Activated CD4-positive, alpha-beta memory T cell treated with anti-CD3 and anti-CD28 coated beads, Interleukin-2, amount 10 ng/mL, durations not matched to agents 7 days and 5 days (primary cell): ENCODE measurements at places on chromosomes 13 and 19.

GRCh38 chr13:109979228-109979627 lies 192.8 kb upstream of the IRS2 start:
- DNase-seq, result no peak

GRCh38 chr19:11337080-11337479 lies 2.4 kb downstream of the RAB3D start:
- no peak for DNase-seq

DNA sequence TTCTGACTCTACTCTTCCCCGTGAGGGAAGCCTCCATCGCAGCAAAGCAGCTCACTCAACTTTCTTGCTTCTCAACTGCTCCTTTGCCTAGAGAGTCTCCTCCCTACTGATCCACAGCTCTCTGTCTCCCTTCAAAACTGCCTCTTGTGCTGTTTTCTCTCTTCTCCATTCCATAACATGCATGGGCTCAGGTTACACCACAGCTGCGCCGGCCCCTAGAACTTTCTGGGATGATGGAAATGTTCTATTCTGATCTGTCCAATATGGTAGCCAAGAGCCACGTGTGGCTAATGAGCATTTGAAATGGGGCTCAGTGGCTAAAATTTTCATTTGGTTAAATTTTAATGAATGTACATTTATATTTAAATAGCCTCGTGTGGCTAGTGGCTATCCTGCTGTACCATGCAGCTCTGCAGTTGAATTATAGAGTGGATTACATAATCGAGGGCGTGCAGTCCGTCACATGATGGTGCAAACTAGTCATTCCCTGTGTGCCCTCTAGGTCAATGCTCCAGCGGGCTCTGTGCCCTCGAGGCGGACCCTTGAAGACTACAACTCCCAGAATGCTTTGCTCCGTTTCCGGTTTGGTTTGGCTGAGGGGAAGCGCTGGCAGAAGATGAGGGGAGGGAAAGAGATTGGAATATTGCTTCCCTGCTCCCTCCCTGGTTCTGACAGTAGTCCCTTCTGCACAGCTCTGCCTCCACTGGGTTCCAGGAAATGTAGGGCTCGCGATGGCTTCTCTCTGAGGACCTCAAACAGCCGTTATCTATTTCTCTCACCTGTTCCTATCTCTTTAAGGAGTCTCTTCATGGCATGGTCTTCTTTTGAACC lies 109.8 kb downstream of the CACNA1A start:
- no peak for DNase-seq

DNA sequence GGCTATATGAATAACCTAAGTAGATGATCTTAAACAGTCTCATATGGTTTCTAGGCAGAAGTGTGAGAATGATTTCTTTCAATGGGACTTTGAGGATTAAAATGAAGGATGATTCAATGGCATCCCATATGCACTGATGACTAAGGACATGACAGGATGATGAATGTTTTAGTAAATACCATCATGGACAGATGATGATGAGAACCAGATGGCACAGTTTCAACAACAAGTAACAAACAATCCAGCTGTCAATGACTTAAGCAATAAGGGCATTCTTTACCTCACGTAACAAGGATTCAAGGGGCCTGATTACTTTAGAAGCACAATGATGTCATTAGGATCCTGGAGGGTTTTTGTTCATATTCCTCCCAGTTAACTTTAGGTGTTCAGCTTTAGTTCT lies 2678.4 kb downstream of the PCDH9 start:
- DNase-seq, result no peak

DNA sequence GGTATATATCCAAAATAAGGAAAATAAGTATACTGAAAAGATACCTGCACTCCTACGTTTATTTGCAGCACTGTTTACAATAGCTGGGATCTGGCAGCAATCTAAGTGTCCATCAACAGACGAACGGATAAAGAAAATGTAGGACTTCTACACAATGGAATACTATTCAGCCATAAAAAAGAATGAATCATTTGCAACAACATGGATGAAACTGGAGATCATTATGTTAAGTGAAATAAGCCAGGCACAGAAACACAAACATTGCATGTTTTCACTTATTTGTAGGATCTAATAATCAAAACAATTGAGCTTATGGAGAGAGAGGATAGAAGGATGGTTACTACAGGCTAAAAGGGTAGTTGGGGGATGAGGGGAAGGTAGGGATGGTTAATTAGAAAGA lies 494.0 kb downstream of the UQCRFS1 start:
- no peak for DNase-seq

GRCh38 chr13:34967851-34968562 lies 25.9 kb downstream of the NBEA start:
- no peak for DNase-seq

DNA sequence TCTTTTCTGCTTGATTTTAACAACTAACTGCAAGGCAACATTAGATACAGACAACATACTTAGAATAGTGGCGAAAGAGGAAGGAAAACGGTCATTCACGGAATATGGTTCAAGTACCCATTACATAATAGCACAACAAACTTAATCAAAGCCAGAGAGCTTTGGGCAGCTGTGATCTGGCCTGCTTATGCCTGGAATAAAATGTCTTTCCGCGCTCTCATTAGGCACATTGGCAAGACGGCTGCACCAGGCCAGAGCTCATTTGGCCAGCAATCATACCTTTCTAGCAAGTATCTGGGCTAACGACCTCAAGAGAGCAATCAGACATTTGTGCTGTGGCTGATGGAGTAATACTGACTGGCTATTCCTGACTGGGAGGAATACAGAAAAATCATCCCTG lies 112.8 kb downstream of the NALCN start:
- DNase-seq, result no peak

DNA sequence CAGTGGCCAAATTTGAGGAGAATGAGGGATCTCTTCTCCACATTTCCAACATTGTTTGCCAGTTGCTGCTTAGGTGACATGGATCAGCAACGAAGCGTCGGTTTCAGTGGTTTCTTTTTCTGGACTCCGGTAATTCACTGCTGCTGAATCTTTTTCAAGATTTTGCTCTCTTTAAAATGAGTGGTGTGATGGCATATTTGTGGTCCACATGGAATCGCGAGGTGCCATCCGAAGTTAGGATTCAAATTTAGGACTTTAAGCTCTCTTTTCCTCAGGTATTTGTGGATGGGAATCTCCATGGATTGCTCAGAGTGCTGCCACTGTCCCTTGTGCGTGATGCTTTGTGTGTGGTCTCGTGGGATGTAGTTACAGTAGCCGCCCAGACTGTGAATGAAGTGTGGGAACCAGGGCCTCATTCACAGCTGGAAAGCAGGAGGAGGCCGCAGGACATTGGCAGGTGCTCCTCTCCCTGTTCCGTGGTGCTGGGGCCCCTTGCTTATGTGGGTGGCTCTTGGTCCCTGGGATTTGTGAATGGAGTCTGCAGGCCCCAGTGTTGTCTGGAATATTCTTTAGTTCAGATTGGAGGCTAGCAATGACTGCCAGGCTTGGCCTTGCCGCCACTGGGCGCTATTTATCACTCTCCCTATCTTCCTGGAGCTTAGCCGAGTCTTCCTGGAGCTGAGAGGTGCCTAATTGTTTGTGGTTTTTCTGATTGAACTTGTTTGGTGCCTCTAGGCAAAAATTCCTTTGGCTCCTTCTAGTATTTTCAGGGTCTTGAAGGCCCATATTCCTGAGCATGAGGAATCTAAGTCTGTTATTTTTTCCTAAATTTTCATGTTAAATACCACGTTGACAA lies 1.5 kb downstream of the ILF3 start:
- DNase-seq, result peak; percentile 21

DNA sequence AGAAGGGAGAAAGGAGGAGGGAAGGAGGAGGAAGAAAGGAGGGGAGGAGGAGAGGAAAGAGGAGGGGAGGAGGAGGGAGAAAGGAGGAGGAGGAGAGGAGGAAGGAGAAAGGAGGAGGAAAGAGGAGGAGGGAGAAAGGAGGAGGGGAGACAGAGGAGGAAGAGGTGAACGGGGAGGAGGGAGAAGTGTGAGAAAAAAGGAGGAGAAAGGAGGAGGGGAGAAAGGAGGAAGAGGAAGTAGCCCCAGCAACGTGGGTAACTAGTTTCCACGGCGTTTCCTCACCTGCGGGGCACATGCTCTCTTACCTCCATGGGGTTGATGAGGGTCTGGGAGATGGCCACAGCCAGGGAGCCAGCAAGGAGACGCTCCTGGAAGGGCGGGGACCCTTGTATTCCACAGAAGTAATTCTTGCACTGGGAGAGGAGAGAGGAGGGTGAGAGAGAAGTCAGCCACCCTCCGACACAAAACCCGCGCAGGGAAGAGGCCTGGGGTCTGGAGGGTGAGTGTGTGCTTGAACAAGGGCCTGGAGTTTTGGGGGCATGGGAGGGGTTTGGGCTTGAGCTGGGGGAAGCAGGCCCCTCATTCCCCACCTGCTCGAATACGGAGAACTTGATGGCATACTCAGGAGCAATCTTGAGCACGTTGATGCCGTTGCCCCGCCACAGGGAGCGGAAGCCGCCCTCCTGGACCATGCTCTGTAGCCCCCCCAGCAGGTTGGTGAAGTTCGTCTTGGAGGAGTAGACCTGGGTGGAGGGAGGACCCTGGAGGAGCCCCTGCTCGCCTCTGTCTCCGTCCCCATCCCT lies 3.9 kb downstream of the SLC25A41 start:
- DNase-seq, result no peak

- DNase-seq, result no peak
Observed at GRCh38 chr13:21011378-21011777, 50.0 kb downstream of the LATS2 start.

GRCh38 chr19:12042893-12043292 lies 7.4 kb upstream of the ZNF433 start:
- no peak for DNase-seq

- peak; percentile 68 for DNase-seq
Observed at GRCh38 chr19:18469069-18469846, 31.3 kb upstream of the ISYNA1 start.

GRCh38 chr19:16032509-16033135 lies 43.7 kb upstream of the TPM4 start:
- no peak for DNase-seq

- no peak for DNase-seq
Observed at GRCh38 chr13:23617551-23618024, 47.4 kb downstream of the TNFRSF19 start.

GRCh38 chr13:50998326-50998725 lies 88.7 kb downstream of the RNASEH2B start:
- DNase-seq, result no peak

DNA sequence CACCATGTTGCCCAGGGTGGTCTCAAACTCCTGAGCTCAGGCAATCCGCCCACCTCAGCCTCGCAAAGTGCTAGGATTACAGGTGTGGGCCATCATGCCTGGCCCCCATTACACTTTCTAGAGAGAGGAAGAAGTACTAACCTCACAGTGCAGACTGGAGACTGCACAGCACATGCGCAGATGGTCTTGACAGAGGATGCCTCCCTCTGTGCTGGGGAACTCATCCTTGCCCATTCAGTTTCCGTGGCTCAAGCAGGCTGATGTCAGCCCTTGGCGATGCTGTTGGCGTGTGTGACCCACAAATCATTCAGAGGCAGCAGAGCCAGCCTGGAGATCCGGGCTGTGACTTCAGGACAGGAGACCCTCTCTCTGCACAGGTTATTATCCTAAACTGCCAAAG lies 14.6 kb upstream of the FFAR2 start:
- no peak for DNase-seq

- DNase-seq, result no peak
Observed at GRCh38 chr13:101025519-101025918, 350.9 kb upstream of the TMTC4 start.

DNA sequence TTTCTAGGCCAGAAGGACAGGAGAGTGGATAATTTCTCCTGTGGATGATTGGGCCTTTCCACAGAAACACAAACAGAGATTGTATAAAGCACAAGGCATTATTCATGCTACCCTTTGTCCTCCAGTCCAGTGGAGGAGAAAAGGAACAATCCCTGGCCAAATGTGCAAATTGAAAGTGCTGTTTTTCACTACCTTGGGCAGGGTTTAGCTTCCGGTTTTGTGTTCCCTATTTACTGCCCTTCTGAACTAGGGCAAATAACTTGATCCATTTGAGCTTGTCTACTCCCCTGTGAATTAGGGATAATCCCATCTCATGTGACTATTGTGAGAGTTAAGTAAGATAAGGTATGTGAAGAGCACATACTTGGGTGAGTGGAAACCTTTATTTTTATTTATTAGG lies 13.3 kb downstream of the PDX1 start:
- DNase-seq, result no peak

- DNase-seq, result no peak
Observed at GRCh38 chr19:18731562-18732008, 48.1 kb downstream of the CRTC1 start.

DNA sequence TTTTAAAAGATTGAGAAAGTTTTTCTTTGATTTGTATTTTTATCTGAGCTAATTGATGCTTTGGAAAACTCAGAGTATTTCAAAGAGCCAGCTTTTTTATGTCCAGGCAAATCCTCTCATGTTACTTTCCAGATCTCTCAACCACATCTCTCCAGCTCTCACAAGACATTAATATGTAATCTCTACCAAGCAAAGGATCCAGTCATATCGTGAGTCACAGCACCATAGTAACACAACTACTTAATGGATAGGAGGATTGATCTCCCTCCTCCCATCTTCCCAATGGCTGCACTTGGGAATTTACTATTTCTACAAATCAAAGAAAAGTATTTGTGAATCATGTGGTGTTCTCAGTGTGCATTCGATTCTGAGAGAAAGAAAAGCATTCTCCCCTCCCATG lies 63.3 kb downstream of the POU4F1 start:
- no peak for DNase-seq

- DNase-seq, result no peak
Observed at GRCh38 chr19:7628589-7629311, 595 bp downstream of the XAB2 start.

DNA sequence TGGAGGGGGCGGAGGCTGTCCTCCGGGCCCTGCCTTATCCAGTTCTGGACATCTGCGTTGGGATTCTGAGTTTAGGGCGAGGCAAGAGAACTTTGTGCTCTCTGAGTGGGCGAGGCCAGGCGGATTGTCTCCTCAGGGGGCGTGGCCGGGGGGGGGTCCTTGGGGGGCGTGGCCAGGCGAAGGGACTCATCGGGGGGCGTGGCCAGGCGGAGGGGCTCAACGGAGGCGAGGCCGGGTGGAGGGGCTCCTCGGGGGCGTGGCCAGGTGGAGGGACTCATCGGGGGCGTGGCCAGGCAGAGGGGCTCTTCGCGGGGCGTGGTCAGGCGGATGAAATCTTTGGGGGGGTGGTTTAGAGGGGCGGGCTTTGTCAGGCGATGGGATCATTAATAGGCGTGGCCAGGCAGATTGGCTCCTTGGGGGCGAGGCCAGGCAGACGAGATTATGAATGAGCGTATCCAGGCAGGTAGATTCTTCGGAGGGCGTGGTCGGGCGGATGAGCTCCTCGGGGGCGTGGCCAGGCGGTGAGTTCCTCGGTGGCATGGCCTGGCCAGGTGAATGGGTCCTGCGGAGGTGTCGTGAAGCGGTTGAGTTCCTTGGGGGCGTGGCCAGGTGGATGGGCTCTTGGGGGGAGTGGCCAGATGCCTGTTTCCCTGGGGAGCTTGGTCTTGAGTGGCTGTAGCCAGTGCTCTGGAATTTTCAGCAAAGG lies 10.3 kb upstream of the CACNG7 start:
- peak; percentile 17 for DNase-seq

DNA sequence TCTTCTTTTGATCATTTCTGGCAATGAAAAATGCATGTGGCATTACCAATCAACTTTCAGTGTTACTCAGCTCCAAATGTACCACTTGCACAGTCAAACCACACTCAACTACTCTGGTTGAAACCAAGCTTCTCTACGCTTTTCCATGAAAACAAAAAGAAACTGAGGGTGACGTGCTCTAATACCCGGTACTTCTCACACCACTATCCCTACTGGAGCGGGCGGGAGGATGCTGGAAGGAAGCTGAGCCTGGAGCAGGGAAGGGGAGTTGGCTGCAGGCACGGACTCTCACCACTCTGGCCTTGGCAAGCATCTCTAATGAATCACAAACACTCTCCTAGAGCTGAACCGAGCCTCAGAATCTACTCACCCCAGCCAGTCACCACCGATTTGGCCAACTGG lies 48.2 kb downstream of the STK24 start:
- DNase-seq, result peak; percentile 25

GRCh38 chr13:45859705-45860104 lies 8.2 kb upstream of the SIAH3 start:
- no peak for DNase-seq
